Fibroblast of skin of back (primary cell): ENCODE measurements at places on chromosomes 12 and 14.

- peak; percentile 34 for DNase-seq
Measured at GRCh38 chr14:22427771-22428231, 161.2 kb downstream of the DAD1 start.

DNA sequence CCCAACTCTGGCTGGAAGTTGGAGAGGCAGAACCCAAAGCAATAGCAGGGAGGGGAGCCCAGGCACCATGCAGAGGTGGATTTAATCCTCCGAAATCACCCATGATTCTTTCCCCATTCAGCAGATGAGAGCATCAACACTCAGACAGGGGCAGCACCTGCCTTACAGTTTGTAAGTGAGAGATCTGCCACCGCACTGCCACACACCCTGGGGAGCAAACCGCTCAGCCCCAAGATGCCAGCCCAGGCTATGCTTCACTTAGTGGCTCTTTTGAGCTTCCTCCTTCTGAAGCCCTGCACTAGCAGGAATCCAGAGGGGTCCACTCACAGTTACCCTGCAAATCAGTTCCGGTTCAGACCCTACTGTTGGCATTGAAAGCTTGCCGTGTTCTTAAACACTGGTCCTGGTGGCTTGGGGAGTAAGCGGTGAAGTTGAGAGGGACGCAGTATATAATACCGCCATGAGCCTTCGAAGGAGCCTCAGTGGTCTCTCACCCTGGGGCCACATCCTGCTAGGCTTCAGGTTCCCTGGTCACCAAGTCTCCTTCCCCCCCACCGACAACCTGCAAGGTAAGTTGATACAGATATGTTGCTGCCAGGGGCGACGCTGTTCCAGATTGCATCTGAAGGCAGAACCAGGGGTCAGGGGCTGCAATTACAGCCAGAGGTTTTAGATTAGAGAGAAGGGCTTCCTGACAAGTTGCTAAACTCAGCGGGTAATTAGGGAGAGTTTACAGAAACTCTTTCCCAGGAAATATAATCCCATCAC, 72.0 kb upstream of the CCND2 start:
- no peak for DNase-seq

DNA sequence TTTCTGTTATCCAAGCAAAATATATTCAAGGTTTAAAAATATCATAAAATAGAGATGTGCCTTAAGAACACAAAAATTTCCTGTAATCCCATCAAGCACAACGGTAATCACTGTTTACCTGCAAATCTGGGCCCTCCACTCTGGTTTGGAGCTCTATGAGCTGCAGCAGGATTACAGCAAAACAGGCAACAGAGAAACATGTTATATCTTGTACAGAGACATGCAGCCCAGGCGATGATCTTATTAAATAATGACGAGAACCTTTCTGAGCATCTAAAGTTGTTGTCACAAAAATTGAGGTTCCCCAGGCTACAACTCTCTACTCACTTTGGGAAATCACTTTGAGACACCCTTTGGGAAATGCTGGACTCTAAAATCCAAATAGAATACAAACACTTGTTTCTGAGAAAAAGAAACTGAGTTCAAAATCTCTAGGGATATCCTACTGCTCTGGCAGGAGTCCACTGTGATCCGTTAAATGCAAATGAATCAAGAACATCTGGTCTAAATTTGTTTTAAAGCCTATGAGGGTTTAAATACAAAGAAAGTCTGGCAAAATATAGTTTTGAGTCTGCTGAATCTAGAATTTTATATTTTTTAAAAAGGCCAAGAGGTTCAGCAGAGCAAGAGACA, 36.3 kb downstream of the STON2 start:
- no peak for DNase-seq

- DNase-seq: peak; percentile 36
Measured at GRCh38 chr12:116598311-116599284, 39.4 kb downstream of the MAP1LC3B2 start.

DNA sequence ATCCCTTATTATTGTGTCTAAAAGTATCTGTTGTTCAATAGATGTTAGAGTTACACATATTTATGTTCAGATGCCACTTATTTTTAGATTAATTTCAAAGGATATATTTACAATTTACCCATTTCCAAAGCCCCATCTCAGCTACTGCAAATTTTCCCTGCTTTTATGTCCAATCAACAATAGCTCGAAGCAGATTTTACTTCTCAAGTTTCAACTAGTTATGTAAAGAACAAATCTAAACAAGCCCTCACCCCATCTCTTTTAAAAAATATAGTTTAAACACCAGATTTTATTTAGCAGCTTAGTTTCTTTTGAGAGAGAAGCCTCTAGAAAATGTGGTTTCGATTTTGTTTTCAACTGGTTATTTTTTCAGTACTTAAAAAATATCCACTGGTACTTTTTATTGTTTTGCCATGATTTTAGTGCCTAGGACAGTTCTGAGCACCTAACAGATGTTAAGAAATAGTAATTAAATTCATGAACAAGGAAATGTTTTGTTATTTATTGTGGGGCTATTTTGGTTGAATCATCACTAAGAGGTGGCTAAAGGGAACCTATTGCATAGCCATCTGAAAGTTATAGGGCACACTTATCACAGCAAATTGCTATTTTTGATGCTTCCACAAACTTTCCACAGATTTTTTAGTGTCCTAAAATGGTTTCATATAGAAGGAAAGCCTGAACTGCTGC, 96.2 kb upstream of the BMP4 start:
- no peak for DNase-seq

DNA sequence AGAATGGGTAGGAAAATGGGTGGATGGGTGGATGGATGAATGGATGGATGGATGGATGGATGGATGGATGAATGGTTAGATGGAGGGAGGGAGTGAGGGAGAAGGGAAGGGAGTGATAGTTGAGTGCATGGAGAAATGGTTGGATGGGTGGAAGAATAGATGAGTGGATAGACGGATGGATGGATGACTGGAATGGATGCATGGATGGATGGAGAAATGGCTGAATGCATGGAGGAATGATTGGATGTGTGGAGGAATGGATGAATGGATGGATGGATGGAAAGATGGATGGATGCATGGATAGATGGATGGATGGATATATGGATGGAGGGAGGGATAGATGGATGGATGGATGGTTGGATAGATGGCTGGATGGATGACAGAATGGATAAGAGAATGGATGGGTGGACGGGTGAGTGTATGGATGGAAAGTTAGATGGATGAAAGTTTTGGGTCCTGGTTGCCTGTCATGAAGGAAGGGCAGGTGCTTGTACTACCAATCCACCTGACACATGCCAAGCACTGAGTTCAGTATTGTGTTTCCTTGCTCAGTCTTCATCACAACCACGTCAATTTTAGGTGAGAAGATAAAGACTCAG, 286.5 kb upstream of the RTL1 start:
- no peak for DNase-seq

DNA sequence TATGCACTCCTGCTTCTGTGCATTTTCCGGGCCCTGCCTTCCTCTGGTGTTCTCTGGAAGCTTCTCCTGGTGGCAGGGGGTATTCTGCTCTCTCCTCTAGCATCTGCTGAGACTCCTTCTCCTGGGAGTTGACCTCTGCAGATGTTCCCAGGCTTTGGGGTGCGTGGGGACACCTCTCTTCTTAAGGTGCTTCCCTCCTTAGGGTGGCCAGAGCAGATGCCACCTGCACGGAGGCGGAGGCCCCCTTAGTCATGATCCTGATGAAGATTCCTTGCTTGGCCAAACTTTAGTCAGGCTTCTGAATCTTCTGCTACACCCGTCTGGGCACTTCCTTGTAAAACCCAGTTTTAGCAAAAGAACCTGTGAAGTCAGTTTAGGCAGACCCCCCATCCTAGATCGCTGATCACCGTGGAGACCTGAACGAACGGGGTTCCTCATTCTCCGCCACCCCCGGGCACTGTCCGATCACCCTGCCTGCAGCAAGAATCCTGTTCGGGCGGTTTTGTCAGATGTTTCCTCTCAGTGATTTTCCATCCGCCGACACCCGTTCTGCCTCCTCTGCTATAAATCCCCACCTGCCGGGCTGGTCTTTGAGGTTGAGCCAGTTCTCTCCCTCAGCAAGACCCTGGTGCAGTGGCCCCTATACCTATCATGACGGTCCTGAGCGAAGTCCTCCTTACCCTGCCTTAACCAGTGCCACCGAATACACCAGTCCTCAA, 111.9 kb downstream of the CALM1 start:
- no peak for DNase-seq

DNA sequence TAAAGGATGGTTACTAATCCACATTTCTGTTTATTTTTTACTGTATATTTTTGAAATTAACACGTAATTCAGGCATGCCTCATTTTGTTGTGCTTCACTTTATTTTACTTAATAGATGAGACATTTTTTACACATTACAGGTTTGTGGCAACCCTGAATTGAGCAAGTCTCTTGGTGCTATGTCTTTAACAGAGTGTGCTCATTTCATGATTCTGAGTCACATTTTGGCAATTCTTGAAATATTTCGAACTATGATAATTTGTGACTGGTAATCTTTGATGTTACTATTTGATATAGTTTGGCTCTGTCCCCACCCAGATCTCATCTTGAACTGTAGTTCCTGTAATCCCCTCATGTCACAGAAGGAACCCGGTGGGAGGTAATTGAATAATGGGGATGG, 1120.5 kb upstream of the FLRT2 start:
- DNase-seq: peak; percentile 31

DNA sequence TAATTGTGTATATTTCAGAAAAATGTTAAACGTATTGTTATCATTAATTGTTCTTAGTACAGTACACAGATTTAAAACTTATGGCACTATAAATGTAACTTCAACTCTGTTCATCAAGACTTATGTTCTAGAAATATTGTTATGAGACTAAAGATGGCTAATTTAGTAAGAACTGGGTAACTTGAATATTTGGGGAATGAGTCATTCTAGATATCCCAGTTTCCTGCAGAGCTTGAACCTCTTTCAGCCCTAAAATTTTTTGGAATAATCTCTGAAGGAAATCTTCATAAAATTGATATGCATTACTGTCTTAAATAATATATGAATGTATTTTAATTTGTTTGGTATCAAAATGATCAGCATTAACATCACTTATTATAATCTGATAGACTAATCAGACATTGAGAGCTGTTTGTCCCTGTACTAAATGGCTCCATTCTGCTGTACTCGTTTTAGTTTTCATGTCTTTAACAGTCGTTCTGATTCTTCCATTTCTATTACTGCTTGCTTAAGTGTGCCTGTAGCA, 87.1 kb downstream of the VEZT start:
- peak; percentile 62 for DNase-seq

- no peak for DNase-seq
Measured at GRCh38 chr12:132925597-132926414, 30.3 kb downstream of the ZNF605 start.

- peak; percentile 85 for DNase-seq
Measured at GRCh38 chr12:88035271-88035906, 6.2 kb upstream of the C12orf50 start.

DNA sequence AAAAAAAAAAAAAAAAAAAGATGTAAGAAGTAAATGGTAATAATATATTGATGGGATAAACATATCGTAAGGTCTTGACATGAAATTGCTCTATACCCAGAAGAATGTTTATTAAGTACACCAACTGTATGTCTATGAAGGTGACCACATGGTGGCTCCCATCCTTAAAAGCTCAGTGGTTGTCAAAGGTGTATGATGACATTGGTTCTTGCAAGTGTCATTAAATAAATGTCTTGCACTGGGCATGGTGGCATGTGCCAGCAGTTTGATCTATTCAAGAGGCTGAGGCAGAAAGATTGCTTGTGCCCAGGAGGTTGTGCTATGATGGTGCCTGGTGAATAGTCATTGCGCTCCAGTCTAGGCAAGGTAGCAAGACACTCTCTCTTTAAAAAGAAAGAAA, 10.4 kb downstream of the CCT2 start:
- no peak for DNase-seq

DNA sequence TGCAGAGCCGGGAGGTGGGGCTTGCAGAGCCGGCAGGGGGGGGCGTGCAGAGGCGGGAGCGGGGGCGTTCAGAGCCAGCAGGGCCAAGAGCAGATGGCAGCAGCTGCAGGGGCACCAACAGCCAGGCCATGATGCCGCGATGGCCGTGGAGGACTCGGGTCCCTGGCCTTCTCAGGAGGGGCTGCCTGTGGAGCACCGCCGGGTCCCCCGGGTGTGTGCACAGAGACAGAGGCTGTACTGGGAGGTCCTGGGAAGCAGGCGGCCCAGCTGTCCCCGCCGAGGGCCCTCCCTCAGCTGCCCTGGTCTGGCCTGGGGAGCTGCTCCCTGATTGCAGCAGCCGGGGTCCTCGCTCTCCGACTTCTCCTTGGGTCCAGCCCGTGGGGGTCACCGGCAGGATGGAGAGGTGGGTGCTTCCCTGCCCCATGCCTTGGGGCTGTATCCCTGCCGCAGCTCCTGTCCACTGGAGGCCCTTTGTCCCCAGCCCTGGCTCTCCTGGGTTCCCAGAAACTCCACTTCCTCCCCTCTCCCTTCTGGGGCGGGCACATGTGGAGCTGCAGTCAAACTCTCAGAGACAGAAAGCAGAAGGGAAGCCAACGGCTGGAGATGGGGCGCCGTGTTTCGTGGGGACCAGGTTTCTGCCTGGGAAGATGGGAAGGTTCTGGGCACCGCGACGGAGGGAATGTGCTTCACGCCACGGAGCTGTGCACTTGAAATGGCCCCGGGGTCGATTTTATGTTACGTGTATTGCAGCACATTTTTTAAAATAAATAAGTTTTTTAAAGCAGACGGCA, 75.8 kb upstream of the GALNT9 start:
- no peak for DNase-seq

- peak; percentile 58 for DNase-seq
Measured at GRCh38 chr12:8692573-8692972, 5.2 kb upstream of the RIMKLB start.

GRCh38 chr14:90554341-90554740, 157.5 kb downstream of the CALM1 start:
- no peak for DNase-seq

GRCh38 chr12:45279931-45280830, 64.3 kb downstream of the ANO6 start:
- DNase-seq: no peak

DNA sequence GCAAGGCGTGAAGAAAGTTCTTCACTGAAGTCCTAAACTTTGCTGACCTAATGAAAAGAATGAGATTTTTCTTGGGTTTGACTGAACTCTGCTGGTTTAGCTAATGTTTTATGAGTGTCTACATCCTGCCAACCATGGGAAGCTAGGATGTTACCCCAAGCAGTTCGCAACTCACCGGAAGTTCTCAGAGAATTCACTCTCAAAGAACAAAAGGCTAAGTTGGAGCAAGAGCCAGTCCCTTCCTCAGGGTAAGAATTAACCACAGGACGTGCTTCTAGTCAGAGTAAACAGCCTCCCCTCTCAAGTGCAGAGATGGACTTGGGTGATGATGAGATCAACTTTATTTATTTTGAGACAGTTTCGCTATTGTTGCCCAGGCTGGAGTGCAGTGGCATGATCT, 37.3 kb downstream of the TCHP start:
- no peak for DNase-seq

GRCh38 chr12:101803978-101804377, 26.8 kb downstream of the GNPTAB start:
- no peak for DNase-seq

DNA sequence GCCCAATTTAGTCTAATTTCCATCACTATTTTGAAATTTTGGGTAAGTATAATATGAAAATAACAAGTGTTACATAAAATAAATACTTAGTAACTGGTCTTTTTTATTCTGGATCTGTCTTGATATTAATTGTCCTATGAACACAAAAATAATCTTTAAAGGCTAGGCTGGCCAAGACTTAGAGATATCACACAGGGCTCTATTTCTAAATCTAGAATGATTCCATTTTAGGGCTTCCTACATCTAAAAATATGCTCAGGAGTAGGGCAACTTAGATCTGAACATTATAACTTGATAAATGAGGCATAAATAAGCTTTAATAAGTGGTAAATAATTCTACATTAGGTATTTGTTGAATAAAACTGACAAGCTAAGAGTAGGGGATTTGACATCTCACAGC, 23.1 kb upstream of the SNAPC1 start:
- DNase-seq: no peak

GRCh38 chr12:117594481-117594880, 233.1 kb upstream of the NOS1 start:
- no peak for DNase-seq
